ENCODE measurements at places on chromosomes 6 and 20. TPM values are rescaled to one million over a fixed set of nuclear protein-coding genes. Genes with fewer than 3 reads are reported as not detected.

The KIF6 gene
- 3.8 TPM for polyA plus RNA-seq

The ZNF391 gene
- 14.7 TPM for polyA plus RNA-seq

The LAMP5 gene
- 6.1 TPM for polyA plus RNA-seq

- no peak for DNase-seq
Measured at GRCh38 chr20:57748601-57749130, 38.9 kb upstream of the PMEPA1 start.

- DNase-seq: no peak
Measured at GRCh38 chr6:161985876-161986423, 712.1 kb upstream of the AGPAT4 start.

- no peak for DNase-seq
Measured at GRCh38 chr6:141483598-141484061, 649.1 kb upstream of the GJE1 start.

DNA sequence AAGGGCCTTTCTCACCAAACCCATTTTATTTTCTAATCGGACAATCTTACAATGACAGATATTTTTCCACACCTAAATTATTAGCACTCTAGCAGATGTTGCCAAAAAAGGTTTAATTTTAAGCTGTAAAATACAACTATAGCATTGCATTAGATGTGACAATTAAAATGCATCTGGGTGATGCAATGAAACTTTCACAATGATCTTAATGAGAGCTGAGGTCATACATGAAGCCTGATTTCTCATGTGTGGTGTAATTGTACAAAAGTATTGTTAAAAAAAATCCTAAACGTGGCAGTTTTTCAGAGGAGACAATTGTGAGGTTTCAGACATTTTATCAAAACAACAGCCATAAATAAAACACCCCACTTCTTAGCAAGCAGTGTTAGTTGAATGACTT, 606.0 kb downstream of the HDGFL1 start:
- no peak for DNase-seq

DNA sequence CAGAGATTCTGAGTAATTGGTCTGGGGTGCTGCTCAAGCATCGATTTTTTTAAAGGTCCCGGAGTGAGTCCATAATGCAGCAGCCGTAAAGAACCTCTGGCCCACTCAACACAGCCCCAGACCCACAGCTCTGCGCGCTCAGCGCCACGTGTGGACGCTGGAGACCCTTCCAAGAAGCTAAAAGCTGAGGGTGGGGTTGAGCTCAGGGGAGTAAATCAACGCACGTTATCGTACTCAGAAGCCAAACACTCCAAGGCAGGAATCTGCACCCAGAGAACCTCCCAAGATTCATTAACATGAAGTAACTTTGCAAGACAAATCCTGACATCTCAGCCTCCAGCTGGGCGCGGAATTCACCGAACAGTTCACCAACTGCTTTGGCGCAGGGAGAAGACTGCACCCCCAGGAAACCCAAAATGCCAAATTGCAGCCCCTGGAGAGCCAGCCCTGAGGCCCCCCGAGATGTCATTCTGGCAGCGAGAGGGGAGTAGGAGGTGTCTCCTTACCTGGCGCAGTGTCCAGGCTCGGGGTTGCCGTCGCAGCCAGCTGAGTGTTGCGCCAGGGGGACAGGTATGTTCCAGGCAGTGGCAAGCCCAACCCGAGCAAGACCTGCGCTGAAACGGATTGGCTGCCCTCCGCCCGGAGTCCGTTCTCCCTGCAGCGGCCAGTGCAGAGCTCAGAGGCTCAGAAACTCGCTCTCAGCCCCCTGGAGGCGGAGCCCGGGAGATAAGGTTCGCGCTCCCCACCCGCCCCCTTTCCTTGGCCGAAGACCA, at the start of gene COL21A1:
TSS of gene COL21A1 (minus strand) at position 700 of the 773 bp plus-strand sequence. CDS start 64,962 bp downstream, outside the sequence.
- no peak for DNase-seq

GRCh38 chr6:52958546-52959255, 36.4 kb downstream of the GSTA4 start:
- DNase-seq: no peak

DNA sequence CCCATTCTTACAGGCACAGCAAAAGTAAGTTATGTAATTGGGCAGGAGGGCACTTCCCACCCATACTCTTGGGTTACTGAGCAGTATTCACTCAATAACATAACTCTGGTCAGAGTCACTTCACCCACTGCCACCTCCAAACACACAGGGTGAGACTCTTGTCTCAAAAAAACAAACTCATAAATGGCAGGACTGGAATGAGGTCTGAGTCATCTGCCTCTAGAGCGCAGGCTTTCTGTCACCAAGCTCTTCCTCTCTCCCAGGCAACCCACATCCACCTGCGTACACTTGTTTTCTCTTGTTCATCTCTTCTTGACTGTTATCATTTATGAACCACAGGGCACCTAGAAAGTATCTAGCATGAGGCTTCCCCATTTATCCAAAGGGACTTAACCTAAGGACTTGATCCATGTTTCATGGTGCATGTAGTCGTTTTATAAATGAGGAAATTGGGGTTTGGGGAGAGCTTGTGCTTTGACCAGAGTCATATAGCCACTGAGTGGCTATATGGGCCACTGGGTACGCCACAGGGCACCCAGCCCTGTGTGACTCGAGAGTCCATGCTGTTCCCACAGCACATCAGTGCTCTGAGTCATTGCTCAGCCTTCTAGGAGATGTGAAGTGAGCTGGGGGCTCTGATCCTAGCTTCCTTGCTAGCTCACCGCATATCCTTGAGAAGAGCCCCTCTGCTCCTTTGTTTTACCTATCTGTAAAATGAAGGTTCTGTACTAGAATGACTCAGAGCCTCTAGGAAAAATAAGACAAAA, 22.4 kb downstream of the C20orf173 start:
- DNase-seq: no peak

- DNase-seq: no peak
Measured at GRCh38 chr6:10567256-10568026, 46.3 kb downstream of the GCNT2 start.

GRCh38 chr20:63706852-63707557, 771 bp downstream of the ARFRP1 start:
- DNase-seq: no peak

DNA sequence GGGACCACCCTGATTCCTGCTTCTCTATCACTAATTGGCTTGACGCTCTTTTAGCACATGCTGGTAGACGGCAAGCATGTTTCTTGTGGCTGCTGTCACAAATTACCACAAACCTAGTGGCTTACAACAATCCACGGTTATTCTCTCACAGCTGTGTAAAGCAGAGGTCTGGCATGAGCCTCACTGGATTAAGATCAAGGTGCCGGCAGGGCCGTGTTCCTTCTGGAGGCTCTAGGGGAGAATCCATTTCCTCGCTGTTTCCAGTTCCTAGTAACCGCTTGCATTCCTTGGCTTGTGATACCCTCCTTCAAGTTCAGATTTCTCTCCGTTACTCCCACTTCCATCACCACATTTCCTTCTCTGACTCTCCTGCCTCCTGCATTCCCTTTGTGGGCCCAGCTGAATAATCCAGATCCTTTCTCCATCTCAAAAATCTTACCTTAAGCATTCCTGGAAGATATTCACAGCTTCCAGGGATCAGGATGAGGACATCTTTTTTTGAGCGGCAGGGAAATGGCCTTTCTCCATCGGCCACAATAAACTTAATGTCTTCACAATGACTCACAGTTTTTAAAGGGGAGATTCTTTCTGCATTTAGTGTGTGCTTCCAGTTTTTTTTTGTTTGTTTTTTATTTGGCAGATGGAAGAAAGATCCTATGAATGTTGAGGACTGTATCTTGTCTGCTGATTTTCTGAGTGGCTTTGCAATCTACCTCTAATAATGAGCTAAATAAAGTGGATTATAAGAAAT, 39.9 kb downstream of the BMP6 start:
- no peak for DNase-seq

- no peak for DNase-seq
Measured at GRCh38 chr20:60126975-60127374, 168.8 kb downstream of the CDH26 start.
